Activated naive CD8-positive, alpha-beta T cell treated with anti-CD3 and anti-CD28 coated beads for 36 hours (primary cell): ENCODE measurements at places on chromosomes 11 and 22. TPM values are rescaled to one million over a fixed set of nuclear protein-coding genes. Genes with fewer than 3 reads are reported as not detected.

DNA sequence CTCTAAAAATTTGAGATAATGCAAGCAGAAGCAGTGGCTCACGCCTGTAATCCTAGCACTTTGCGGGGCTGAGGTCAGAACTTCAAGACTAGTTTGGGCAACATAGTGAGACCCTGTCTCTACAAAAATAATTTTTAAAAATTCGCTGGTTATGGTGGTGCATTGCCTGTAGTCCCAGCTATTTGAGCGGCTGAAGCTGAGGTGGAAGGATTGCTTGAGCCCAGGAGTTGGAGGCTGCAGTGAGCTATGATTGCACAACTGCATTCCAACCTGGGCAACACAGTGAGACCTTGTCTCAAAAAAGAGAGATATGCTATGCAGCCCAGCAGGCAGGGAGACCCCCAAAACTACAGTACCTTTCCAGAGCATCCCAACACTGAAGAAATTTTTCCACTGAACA, 2.3 kb downstream of the CTSC start:
- peak overlapping the region; percentile 1 for H3K27ac ChIP-seq
- H3K4me3 ChIP-seq = peak overlapping the region; percentile 83
- DNase-seq = no peak
- H3K4me1 ChIP-seq = peaks cover 40% of the 10 kb centered on the region
- H3K27me3 ChIP-seq = no peaks in the 10 kb centered on the region
- peaks cover 49% of the 10 kb centered on the region for H3K36me3 ChIP-seq

GRCh38 chr11:73154178-73154577, 12.1 kb upstream of the FCHSD2 start:
- H3K4me3 ChIP-seq = no peak overlapping the region
- H3K27me3 ChIP-seq = no peaks in the 10 kb centered on the region

DNA sequence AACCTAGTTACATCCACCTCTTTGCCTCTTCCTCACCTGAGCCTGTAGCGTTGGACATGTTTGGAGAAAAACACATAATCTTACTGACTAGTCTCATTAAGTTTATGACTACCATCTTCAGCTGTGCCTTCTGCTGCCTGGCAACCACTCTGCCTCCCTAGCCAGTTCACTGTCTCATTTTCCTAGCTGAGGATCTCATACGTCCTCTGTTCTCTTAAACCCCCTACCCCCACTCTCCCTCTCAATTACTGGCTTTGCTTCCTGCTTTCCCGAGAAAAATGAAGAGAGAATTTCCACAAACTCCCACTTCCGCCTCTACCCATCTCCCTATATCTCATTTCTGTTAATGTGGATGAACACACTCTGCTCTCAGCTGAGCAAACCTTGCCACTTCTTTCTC, 239.3 kb upstream of the POU2AF2 start:
- H3K4me1 ChIP-seq = no peaks in the 10 kb centered on the region
- H3K27me3 ChIP-seq = peaks cover 6% of the 10 kb centered on the region
- H3K27ac ChIP-seq = no peak overlapping the region
- DNase-seq = no peak
- no peaks in the 10 kb centered on the region for H3K36me3 ChIP-seq

- no peak overlapping the region for H3K4me3 ChIP-seq
- H3K27me3 ChIP-seq = no peaks in the 10 kb centered on the region
- peaks cover 11% of the 10 kb centered on the region for H3K4me1 ChIP-seq
- H3K27ac ChIP-seq = no peak overlapping the region
- no peak for DNase-seq
- H3K36me3 ChIP-seq = peaks cover 23% of the 10 kb centered on the region
Observed at GRCh38 chr11:2655834-2656622, 43.8 kb downstream of the KCNQ1OT1 start.

DNA sequence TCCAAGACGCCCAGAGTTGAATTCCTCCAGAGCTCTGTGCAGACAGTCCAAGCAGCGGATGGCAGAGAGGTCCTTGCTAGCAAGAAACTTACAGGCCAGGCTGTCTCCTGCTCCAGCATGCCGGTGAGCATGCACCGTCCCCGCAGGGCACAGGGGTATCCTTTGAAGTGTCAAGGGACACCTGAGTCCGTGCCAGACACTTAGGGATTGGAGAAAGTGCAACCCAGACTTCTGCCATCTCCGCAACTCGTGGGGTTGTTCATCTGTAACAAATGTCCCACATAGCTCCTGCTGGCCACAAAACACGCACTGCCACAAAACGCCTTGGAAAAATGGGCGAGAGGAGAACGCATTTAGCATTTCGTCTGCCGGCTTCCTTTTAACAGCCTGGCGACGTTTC, 13.3 kb downstream of the TSPO start:
- DNase-seq = no peak
- no peak overlapping the region for H3K4me3 ChIP-seq
- peaks cover 5% of the 10 kb centered on the region for H3K36me3 ChIP-seq
- H3K27me3 ChIP-seq = no peaks in the 10 kb centered on the region

DNA sequence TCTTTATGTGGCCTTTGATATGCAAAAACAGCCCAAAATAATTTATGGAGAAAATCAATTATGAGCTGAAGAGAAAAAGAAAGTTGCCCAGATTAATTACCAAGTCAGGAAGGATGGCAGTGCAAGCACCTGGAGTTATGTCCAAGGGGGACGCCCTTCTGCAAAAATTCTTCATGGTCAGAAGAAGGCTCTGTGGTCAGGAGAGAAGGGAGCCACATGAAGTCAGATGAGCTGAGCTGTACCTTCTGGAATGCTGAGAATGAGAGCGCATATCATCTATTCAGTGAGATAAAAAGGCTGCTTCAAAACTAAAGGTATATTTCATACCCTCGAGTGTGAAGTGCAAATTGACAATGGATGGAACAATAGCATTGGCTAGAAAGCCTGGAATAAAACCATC, 607.4 kb downstream of the NTM start:
- no peak overlapping the region for H3K27ac ChIP-seq
- no peaks in the 10 kb centered on the region for H3K36me3 ChIP-seq
- DNase-seq = no peak
- no peak overlapping the region for H3K4me3 ChIP-seq
- peaks cover 3% of the 10 kb centered on the region for H3K27me3 ChIP-seq
- no peaks in the 10 kb centered on the region for H3K4me1 ChIP-seq

DNA sequence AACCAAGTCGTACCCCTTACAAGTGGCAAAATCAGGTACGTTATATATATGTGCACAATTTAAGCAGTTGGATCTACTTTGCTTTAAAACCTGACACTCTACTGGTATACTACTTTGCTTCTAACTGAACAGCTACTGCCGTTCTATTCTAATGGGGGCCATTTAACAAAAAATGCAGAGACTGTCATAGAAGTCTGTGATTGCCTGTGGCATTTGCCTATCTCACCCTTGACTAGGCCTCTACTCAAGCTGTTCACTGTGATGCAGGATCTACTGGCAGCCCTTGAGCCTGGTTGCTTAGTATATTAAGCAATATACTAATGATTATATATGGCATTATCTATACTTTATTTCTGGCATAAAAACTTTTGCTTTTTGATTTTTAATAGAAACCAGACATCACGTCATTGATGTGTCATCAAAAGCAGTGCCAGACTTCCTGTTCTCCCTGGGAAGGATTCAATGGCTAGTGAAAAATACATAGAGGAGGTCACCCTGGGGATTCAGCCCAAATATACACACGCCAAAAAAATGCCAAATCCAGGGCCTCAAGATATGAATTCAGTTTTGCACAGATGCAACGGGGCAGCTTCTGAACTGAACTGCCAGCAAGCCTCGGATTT, 40.0 kb upstream of the FIBIN start:
- no peaks in the 10 kb centered on the region for H3K4me1 ChIP-seq
- H3K36me3 ChIP-seq = no peaks in the 10 kb centered on the region
- H3K27me3 ChIP-seq = no peaks in the 10 kb centered on the region

DNA sequence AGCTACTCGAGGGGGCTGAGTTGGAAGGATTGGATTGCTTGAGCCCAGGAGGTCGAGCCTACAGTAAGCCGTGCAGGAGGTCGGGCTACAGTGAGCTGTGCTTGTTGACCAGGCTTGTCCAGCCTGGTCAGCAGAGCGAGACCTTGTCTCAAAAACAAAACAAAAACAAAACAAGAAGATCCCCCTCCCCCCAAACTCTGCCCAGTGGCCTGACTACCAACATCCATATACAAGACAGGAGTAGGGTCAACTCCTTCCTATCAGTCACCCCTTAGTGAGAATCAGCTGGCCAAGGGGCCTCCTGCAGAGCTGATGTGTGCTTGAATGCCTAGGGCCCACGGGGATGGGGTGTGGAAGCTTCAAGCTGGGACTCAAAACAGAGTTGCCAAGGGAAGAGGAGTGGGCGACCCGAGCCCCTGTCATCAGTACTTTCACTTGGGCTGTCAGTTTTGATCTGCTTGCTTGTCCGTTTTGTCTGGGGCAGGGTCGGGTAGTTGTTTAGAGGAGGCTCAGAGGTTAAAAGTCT, 942 bp upstream of the TSPAN18 start:
- peaks cover 22% of the 10 kb centered on the region for H3K27me3 ChIP-seq
- peaks cover 32% of the 10 kb centered on the region for H3K4me1 ChIP-seq
- peak overlapping the region; percentile 74 for H3K4me3 ChIP-seq
- DNase-seq = peak; percentile 4

DNA sequence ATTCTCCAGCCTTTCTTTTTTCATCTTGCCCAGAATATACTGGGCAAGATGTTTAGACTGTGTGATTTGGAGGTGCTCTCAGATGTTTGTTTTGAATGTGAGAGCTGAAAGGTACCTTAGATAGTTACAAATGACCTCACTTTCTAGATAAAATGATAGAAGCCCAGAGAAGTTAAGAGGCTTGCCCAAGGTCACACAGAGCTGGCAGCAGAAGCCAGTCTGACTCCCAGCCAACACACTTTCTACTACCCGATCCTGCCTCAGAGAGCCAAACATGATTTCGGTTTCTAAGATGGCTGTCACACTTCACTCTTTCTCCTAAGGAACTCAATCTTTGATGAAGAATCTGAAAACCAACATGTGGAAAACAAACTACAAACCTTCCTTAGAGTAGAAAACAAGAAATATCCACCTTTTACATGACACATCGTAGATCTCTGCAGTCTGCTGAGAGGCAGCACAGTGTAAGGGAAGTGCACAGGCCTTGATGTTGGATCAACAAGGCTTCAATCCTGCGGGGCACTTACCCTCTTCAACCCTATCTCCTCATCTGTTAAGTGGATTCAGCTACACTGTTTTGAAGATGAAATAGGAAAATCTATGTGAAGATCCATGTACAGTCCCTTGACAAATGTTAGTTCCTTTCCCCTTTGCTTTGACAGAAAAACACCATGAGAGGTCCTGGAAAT, 58.6 kb downstream of the SYTL2 start:
- H3K36me3 ChIP-seq = peaks cover 18% of the 10 kb centered on the region
- H3K27me3 ChIP-seq = no peaks in the 10 kb centered on the region
- no peak for DNase-seq
- H3K4me3 ChIP-seq = peak overlapping the region; percentile 72
- peaks cover 88% of the 10 kb centered on the region for H3K4me1 ChIP-seq

DNA sequence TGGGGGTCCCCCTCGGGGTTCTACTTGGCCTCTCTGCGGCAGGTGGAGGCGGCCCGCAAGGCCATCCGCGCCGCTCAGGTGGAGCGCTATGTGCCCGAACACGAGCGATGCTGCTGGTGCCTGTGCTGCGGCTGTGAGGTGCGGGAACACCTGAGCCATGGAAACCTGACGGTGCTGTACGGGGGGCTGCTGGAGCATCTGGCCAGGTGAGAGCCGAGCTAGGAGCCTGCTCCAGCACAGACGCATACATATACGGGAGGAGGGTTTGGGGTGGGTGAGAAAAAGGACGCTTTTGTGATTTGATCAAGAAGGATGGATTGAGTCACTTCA, 415 bp downstream of the CENATAC start:
- peaks cover 23% of the 10 kb centered on the region for H3K4me1 ChIP-seq
- peaks cover 41% of the 10 kb centered on the region for H3K36me3 ChIP-seq
- no peaks in the 10 kb centered on the region for H3K27me3 ChIP-seq
- H3K4me3 ChIP-seq = peak overlapping the region; percentile 100

- H3K27me3 ChIP-seq = no peaks in the 10 kb centered on the region
- no peak for DNase-seq
- H3K4me1 ChIP-seq = peaks cover 1% of the 10 kb centered on the region
- no peaks in the 10 kb centered on the region for H3K36me3 ChIP-seq
- H3K27ac ChIP-seq = no peak overlapping the region
- H3K4me3 ChIP-seq = no peak overlapping the region
Observed at GRCh38 chr22:31393893-31394292, 5.5 kb upstream of the DRG1 start.

GRCh38 chr11:16923987-16924386, 90.2 kb downstream of the PLEKHA7 start:
- no peaks in the 10 kb centered on the region for H3K36me3 ChIP-seq
- peak overlapping the region; percentile 68 for H3K4me3 ChIP-seq
- DNase-seq = no peak
- no peak overlapping the region for H3K27ac ChIP-seq

GRCh38 chr22:39746600-39747262, 146.8 kb downstream of the ENTHD1 start:
- H3K36me3 ChIP-seq = no peaks in the 10 kb centered on the region
- no peak overlapping the region for H3K27ac ChIP-seq
- no peaks in the 10 kb centered on the region for H3K27me3 ChIP-seq
- peak; percentile 13 for DNase-seq

DNA sequence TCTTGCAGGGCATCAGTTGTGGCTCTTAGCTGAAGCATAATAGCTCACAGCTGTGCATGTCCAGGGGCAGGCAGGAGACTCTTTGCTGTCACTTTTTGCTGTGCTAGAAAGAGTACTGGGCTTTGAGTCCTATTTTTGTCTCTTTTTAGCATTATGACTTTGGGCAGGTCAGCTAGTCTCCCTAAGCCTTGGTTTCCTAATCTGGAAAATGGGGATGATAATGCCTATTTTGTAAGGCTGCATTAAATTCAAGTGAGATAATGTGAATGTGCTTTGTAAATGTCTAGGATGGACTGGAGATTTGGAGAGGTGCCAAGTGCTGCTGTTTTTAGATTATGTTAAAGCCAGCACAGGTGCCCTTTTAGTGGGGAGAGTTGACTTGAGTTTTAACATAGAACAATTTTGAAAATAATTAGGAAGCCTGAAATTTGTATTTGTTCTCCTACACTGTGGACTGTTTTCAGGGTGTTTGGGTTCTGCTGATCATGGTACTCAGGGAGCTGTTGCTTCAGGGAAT, 19.1 kb downstream of the CABIN1 start:
- DNase-seq = no peak
- no peak overlapping the region for H3K4me3 ChIP-seq
- H3K27me3 ChIP-seq = no peaks in the 10 kb centered on the region
- peaks cover 25% of the 10 kb centered on the region for H3K36me3 ChIP-seq

DNA sequence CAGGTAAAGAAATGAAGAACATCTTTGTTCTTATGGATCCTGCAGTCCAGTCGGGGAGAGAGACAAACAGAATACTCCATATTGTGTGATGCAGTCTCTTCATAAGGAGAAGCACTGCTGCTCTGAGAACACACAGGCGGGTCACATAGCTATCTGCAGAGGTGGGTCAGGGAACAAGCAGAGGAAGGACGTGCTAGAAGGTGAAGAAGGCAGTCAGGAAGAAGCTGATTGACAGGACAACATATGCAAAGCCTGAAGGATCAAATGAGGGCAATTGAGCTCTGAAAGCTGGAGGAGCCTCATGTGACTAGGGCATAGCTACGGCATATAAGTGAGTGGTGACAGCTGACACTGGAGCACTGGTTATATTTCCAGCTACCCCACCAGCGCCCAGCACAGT, 122.5 kb downstream of the OPCML start:
- DNase-seq = no peak
- H3K27me3 ChIP-seq = no peaks in the 10 kb centered on the region
- no peak overlapping the region for H3K27ac ChIP-seq
- no peaks in the 10 kb centered on the region for H3K4me1 ChIP-seq

Gene MYO7A
- 0.16 TPM for total RNA-seq

Gene MRGPRX3
- total RNA-seq = not detected

Gene C11orf21
- 2.6 TPM for total RNA-seq

Gene ENTHD1
- 0.39 TPM for total RNA-seq

Gene UCP3
- total RNA-seq = 0.89 TPM

Gene SCN3B
- total RNA-seq = not detected

Gene BCO2
- 0.40 TPM for total RNA-seq

Gene OR51B4
- total RNA-seq = not detected

Gene NPAT
- total RNA-seq = 40.4 TPM

Gene SLC22A9
- total RNA-seq = not detected

Gene NXPE4
- not detected for total RNA-seq

Gene GLYAT
- not detected for total RNA-seq

Gene SMC1B
- total RNA-seq = 2.1 TPM
